Hypothalamus (tissue), 51 donors: ENCODE measurements at places on chromosomes 3 and 15.

GRCh38 chr3:24181256-24181655, 236.2 kb downstream of the NR1D2 start:
- DNase-seq: no peak

- no peak for DNase-seq
Measured at GRCh38 chr15:29299331-29299730, 29.7 kb upstream of the NSMCE3 start.

DNA sequence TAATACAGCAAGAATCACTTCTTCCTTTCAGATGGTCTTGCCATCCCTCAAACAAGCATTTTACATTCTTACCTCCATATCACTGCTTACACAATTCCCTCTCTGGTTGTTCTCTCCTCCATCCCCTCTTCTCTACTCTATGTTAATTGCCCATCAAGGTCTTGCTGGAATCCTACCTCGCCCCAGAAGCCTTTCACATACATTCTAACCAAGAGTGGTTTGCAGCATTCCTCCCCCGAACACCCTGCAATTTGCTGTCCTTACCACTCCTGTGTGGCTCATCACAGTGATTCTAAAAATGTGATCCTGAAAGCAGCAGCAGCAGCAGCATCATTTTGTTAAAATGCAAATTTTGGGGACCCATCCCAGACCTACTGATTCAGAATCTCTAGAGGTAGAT, 30.6 kb downstream of the TNIK start:
- no peak for DNase-seq

DNA sequence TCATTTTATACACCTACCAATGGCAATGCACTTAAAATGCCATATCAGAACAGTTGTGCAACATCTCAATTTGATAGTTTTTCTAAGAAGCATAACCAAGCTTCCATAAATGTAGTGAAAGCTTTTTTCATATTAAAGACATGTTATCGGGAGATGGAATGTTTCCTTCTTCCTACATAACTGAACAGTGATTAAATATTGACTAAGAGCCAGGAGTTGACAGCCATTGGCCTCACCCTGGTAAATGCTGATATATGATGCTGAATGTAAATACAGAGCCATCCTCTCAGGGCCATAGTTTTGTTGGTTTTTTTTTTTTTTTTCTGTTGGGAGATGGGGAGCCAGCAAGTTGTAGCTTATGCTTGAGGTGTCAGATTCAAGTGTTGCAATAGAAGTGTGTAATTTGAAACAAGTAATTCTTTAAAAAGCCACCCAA, 203.3 kb upstream of the IL12A start:
- DNase-seq: no peak

DNA sequence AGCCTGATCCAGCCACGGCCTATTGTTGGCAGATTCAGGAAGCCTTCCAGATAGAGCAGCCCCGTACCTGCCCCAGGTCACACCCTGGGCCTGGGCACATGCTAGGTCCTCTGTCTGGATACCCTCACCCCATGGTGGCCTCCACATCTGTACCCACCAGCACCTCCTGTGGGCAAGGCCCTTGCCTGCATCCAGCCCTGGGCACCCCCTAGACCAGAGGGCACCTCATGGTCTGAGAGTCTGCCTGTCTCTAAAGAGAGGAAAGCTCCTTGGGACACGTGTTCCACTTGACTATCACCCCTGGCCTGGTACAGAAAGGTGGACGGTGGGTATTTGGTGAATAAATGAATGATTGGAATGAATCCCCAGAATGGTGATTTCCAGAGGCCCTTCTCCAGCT, 8.9 kb upstream of the COMMD4 start:
- DNase-seq: no peak

DNA sequence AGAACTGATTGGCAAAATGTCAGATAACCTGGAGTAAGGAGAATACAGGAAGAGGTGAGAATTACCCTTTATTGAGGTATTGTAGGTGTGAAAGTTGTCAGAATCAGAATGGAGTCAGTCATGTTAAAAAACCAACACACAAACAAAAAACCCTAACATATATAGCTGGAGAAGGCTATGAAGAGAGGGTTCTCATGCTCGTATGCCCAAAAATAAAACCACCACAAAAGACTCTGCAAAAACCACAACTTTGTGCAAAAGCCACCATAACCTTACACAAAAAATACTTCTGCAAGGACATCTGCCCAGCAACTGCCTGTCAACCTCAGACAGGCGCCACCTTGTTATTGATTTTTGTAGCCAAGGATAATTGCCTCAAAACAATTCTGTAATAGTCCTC, 136.0 kb downstream of the CD47 start:
- no peak for DNase-seq

GRCh38 chr15:98860281-98861041, 147.1 kb downstream of the PGPEP1L start:
- no peak for DNase-seq

- DNase-seq: no peak
Measured at GRCh38 chr15:79206940-79207339, 75.6 kb upstream of the ANKRD34C start.

DNA sequence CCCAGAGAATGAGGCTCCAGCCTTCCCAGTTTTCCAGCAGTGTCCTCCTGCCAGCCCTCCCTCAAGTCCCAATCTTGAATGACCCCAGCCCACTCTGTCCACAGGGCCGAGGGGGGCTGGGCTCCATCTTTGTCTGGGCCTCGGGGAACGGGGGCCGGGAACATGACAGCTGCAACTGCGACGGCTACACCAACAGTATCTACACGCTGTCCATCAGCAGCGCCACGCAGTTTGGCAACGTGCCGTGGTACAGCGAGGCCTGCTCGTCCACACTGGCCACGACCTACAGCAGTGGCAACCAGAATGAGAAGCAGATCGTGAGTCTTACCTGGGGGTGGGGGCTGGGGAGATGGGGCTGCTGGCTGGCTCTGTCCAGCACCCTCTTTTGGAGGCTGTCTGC, 5.6 kb upstream of the FES start:
- DNase-seq: no peak

GRCh38 chr3:131883086-131883485, 151.7 kb downstream of the CPNE4 start:
- no peak for DNase-seq

- DNase-seq: no peak
Measured at GRCh38 chr15:39672666-39673065, 91.8 kb downstream of the THBS1 start.

GRCh38 chr15:85692873-85693272, 101.9 kb downstream of the KLHL25 start:
- no peak for DNase-seq
